ENCODE measurements at places on chromosomes 2 and 18.

DNA sequence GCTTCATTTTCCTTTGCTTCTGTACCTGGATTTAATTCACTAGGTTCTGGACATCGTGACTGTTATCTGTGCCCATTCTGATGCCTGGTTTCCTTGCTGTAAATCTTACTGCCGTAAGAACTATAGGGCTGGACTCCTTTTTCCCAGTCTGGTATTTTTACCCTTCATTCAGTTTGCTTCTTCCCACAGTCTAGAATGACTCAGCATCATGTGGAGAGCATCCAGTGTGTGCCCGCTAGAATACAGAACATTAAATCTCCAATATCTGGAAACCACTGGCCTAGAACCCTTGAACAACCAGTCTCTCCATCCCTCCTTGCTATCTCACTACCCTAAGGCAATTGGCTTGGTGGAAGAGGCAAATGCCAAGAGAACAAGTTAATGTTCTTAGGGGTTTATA is 1075.4 kb upstream of the ZEB2 start:
- no peak for DNase-seq

DNA sequence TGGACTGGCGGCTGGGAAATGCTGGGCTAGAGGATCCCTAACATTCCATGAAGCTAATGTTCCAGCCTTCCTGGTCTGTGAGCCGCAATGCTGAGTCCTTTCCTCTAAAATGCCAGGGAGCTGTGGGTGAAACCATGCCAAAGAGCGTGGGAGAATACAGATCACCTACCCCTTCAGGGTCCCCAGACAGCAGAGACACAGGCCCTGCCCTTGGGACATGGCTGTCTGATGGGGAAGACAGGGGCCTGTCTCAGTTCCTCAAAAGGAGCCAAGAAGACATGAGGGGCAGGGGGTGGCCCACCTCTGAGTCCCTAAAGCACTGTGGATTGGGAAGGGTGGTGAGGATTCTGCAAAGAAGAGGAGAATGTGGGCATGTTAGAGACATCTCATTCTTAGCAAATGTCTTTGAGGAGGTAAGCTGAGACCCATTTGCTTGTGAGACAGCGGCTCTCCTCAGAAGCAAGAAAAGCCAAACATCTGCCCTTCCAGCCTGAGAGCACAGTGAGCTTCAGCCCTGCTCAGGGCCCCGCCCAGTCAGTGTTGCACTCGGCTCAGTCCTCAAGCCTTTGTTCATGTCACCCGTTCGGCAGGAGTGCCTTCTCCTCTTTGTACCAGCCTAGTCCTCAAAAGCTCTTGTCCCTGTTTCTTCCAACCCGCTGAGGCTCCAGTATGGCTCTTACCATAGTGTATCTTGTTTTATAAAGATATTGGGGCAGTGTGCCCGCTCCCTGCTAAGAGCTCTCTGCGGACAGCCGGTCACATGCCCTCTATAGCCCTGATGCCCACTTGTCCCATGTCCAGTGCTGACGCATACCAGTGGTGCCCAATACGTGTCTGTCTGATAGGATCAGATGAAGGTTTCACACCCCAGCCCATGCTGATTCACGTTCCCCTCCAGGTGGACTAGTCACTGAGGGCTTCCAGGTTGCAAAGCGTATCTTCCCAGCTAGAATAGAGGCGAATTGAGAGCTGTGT is 286.2 kb downstream of the CYP26B1 start:
- no peak for DNase-seq

GRCh38 chr2:133503323-133503722 is 64.9 kb downstream of the NCKAP5 start:
- DNase-seq, result no peak

GRCh38 chr18:34604591-34604990 is 105.5 kb upstream of the DTNA start:
- no peak for DNase-seq

All from ascending aorta (tissue), 2 donors.